ENCODE measurements at places on chromosomes 13 and 19.

DNA sequence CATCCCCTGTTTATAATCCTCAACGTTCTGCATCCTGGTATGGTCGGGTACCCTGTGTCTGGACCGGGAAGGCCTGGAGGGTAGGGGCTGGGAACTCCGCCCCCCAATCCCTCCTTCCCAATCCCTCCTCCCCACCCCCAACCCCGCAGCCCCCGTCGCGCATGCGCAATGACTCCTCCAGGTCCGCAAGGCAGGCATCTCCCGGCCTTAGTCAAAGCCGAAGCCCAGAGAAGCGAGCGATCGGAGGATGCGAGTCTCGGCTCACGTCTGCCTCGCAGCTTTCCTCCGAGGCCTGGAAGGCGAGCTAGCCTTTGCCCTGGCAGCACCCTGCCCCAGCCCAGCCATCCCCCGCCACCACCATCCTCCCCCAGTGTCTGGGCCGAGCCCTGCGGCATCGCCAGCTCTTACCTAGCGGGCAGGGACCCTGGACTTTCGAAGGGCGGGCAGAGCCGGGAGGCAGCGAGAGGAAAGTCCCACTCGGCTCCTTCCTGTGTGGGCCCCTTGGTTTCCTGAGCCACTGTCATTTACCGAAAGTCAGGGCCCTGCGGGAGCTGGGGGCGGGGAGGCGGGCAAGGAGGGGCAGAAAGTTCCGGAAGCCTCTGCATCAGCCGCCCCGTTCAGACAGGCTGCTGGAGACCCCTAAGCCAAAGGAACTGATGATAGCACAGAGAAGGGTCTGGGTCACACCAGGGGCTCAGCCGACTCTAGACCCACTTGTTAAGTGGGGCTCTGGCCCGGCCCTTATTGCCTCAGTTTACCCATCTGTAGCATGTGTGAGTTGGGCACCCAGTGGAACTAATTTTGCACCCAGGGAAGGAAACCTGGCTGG, at the start of gene JAK3:
Gene JAK3, minus strand, starts transcription at position 445 of the 829 bp plus-strand sequence. CDS start 3,565 bp downstream, outside the sequence.
- DNase-seq = no peak

DNA sequence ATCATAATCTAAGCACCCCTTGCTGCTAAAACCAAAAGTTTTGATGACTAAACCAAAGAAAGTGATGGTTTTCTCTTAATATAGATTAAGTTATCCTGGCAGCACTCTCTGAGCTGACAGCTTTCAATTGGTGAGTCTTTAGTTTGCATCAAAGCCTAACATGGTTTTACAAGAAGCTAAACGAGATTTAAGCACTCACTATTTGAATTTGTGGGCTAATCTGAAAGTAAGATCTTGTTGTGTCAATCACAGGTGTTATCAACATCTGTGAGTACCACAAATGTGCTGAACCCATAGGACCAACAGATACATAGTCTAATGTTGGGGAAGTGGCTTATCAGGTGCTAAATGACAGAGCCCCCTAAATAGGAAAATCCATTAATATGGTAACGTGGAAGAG, 223.9 kb downstream of the LHFPL6 start:
- no peak for DNase-seq

DNA sequence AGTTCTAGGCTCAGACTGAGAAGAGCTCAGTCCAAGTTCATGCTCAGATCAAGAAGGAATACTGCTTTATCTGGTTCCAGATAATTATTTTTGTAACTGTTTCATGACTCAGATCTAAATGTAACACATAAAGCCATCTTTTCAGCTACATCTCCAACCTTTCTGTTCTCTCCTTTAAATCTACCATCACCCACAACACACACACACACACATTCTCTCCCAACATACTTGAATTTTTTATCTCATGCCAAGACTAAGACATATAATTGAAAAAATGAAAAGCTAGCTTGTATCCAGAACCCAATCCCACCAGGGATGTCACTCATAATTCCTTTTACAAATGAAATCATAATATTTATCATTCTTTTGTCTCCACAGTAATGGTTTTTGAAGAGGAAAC, 7.6 kb downstream of the KATNAL1 start:
- DNase-seq = no peak

DNA sequence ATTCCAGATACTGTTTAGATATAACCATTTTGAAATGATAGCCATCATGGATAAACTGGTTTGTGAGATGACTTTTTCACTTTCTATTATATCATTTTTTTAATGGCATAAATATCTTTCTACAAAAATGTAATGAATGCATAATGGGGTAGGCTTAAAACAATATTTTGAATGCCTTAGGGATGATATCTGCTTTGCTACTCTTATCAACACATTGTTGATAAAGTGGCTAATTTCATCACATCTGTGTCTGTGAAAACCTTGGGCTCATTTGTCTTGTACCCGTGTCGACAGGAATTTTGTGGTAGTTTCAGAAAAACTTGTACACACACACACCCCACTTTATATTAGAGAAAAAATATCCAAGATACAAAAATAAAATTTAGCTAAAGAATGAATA, 44.1 kb downstream of the SLITRK6 start:
- no peak for DNase-seq

DNA sequence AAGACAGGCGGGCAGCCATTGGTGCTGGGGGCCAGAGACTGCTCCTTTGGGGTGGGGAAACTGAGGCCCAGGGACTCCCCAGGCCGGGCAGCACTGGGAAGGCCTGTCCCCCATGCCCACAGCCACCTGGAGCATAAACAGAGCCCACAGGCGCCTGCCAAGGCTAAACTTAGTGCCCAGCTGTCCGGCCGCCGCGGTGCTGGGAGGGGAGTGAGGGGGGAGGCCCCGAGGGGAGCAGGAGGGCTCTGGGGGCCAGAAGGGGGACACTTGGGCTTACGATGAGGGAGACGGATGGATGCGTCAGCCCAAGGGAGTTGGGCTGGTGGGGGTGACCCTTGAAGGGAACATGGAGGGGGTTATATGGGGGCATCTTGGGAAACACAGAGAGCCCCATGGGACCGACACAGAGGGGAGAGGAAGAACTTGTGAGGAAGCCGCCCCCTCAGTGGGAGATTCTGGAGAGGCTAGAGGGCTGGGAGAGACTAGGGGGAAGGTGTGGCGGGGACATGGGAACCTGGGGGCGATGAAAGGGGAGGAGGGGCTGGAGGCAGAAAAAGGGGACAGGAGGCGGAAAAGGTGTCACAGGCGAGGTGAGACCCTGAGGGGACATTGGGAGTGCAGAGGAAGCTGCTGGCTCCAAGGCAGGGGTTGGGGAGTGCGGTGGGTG, 2.2 kb downstream of the CERS1 start:
- no peak for DNase-seq

GRCh38 chr13:45615501-45616101, at the start of gene ERICH6B:
ERICH6B (minus strand) TSS chr13:45615739; CDS start chr13:45597005, 18,734 bp downstream.
- peak; percentile 57 for DNase-seq

- DNase-seq = no peak
Measured at GRCh38 chr19:18173572-18174288, at the start of gene IFI30. IFI30 (plus strand) TSS chr19:18173813; CDS start chr19:18173842, 29 bp downstream.

- DNase-seq = no peak
Measured at GRCh38 chr13:110648146-110648819, 32.9 kb downstream of the NAXD start.

- DNase-seq = no peak
Measured at GRCh38 chr13:48252176-48252575, 19.2 kb downstream of the ITM2B start.

DNA sequence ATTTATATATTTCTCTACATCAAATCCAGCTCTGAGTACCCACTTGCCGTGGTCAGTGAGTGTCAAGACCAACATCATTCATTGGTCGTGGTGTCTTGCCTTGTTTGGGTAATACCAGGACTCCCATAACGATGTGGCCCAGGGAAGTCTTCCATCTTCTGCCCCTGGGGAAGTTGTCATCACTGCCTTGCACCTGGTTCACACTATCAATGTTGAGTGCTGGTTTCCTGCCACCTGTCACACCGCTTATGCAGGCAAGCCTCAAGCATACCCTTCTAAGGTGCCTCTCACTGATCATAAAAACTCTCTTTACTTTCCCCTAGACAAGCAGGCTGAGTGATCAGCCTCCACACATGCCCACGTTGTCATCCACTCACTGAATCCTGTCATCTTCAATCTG, 382.4 kb downstream of the KCTD12 start:
- DNase-seq = no peak

DNA sequence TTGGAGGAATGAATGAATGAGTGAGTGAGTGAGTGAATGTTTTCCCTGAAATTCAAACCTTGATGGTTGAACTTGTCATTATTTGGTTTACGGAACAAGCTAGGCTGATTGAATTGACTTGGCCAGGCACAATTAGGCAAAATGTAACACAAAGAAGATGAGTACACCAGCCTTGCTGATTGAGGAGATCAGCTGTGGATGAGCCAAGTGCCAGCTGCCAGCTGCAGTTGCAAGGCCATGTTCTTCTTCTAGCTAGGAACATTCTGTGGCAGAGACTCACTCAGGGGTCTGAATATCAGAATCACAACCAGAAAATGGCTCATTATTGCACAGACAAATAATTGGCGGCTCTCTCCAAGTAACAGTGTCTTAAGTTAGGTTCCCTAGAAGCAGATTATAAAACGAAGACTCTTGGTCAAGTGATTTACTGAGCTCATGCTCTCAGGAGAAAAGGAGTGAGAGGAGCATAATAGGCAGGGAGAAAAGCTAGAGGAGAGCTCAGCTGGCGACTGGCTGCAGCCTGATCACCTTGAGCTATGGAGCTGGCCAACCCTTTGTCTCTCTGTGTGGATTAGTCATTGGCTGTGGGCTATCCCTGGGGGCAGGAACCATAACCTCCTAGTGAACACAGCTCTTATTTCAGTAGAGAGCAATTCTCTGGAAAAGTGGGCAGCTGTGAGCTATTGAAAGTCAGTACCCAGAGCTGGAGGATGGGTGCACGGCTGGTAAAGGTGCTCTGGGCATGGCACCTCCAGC, 225.3 kb upstream of the SERP2 start:
- no peak for DNase-seq

GRCh38 chr13:107650081-107650701, 565.1 kb downstream of the LIG4 start:
- peak; percentile 26 for DNase-seq

DNA sequence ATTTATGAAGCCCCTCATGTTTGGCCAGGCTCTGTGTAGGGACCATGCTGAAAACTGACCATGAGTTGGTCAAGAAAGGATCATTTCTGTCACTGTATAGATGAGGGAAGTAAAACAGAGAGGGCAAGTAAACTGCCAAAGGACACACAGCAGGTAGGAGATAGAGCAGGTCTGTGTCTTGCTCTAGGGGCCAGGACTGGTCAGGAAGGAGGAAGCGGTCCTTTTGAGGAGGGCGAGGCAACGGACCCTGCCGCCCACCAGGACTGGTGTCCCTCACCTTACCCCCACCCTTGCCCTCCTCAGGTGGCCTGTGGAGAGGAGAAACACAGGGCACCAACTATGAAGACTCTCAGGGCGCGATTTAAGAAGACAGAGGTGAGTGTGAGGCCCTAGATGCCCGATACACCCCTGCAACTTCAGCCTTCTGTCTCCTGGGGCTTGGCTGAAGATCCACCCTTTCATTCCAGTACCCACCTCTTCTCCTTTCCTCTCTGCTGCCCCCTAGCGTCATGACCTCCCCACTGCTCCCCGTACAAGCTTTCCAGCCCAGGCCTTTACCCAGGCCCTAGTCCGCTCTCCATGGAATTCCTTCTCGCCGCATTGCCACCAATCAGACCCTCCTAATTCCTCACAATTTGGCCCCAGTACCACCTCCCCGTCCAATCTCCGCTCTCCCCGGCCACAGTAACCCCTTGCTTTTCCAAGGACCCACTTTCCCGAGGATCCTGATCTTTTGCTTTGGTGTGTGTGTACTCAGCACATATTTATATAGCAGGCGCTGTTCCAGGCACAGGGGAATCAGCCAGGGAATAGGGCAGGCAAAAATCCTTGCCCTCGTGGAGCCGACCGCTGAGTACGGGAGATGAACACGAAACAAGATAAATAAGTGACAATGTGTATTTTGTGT, 3.9 kb downstream of the ANKRD24 start:
- DNase-seq = peak; percentile 49

DNA sequence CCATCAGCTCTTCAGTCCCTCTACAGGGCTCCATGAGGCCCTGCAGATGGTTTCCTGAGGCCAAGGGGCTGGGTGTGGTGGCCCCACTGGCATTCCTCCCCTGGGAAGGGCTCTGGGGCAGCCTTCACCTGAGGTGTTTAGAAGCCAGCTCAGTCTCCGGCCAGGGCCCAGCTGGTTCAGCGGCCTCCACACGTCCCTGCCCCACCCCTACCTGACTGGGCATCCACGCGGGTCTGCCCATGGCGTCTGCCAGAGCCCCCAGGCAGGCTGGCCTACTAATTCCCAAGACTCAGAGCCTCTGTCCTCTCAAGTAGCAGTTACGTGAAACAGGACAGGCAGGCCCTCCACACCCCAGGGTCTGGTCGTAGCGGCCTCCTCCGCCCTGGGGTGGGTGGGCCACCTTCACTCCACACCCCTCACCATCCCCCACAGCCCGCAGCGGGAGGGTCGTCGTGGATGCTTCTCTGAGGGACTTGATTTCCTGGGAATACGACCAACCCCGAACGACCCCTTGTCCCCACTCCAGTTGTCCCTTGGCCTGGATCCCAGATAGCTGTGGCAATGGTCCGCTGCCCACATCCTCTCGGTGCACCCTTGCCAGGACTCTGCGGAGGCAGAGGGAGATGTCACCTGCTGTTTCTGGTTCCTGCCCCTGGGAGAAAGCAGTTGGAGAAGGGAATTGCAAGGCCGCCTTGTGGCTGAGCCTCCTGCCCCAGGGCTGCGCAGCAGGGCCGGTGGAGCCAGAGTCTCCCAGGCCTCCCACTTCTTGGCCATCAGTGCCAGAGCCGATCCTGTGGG, 24.3 kb downstream of the CAPN12 start:
- DNase-seq = no peak

DNA sequence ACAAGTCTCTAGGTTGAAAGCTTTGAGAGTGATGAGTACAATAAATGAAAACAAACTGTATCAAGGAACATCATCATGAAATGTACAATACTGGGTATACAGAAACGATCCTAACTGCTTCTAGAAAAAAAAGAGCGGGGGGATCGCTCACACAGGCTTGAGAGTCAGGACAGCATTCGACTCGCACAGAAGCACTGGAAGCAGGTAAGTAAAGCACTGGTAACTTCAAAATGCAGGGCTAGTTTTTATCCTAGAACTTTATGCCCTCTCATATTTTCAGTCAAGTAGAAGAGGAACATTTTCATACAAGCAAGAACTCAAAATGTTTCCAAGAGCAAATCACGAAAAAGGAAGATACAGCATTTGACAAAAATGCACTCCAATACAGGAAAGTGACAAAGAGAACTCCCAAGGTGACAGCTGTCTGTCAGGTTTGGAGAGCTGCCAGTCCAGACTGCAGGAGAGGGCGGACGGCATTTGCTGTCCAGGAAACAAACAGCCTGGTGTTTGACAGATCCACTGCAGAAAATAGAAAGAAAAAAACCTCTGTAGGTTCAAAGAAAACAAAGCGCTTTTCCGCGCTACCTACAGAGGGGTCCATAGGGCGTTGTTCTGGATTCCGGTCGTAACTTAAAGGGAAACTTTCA, 58.2 kb upstream of the XPO4 start:
- DNase-seq = no peak

DNA sequence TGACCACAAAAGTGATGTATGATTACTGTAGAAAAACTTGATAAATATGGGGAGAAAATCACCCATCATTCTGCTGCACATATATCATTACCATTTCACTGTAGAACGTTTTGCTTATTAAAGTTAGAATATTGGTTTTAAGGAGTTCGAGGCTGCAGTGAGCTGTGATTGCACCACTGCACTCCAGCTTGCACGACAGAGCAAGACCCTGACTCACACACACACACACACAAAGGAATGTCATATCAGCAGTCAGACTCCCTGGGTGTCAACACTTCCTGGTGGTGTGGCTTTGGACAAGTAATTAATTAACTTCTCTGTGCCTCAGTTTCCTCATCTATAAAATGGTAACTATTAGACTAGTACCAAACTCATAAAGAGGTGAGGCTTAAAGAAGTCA, 11.3 kb upstream of the PNMA8A start:
- DNase-seq = no peak

GRCh38 chr13:57630661-57631595, 616 bp upstream of the PCDH17 start:
- DNase-seq = no peak

All from renal cortex interstitium (tissue), 15 donors.